Activated CD4-positive, alpha-beta T cell treated with anti-CD3 and anti-CD28 coated beads, Interleukin-2, amount 10 ng/mL, durations not matched to agents 7 days and 5 days (primary cell): ENCODE measurements at places on chromosomes 2 and 18. TPM values are rescaled to one million over a fixed set of nuclear protein-coding genes. Genes with fewer than 3 reads are reported as not detected.

MATN3 gene
- total RNA-seq: not detected

POTEC gene
- total RNA-seq: not detected

MBD1 gene
- 96.2 TPM for total RNA-seq

TBR1 gene
- not detected for total RNA-seq

MORN2 gene
- 1.7 TPM for total RNA-seq

GPR75 gene
- 1.9 TPM for total RNA-seq

TFPI gene
- total RNA-seq: not detected

RPL37A gene
- 2,088 TPM for total RNA-seq

MFSD2B gene
- not detected for total RNA-seq

DSEL gene
- 0.10 TPM for total RNA-seq

ABCG8 gene
- not detected for total RNA-seq

PROKR1 gene
- not detected for total RNA-seq

RTTN gene
- total RNA-seq: 24.2 TPM

DSG1 gene
- not detected for total RNA-seq

FBXO41 gene
- total RNA-seq: 18.2 TPM

SCN7A gene
- not detected for total RNA-seq

FOXI3 gene
- total RNA-seq: not detected

ALPP gene
- total RNA-seq: not detected

DYNAP gene
- total RNA-seq: not detected

UGT1A7 gene
- not detected for total RNA-seq

SULT1C2 gene
- total RNA-seq: not detected

NTSR2 gene
- total RNA-seq: not detected

RNF181 gene
- 89.7 TPM for total RNA-seq

AQP12A gene
- not detected for total RNA-seq

SLC5A7 gene
- total RNA-seq: not detected

ATRAID gene
- total RNA-seq: 72.5 TPM

KIAA2012 gene
- not detected for total RNA-seq

STK39 gene
- total RNA-seq: 31.4 TPM
